Epithelial cell of proximal tubule (primary cell): ENCODE measurements at places on chromosomes 4 and X.

DNA sequence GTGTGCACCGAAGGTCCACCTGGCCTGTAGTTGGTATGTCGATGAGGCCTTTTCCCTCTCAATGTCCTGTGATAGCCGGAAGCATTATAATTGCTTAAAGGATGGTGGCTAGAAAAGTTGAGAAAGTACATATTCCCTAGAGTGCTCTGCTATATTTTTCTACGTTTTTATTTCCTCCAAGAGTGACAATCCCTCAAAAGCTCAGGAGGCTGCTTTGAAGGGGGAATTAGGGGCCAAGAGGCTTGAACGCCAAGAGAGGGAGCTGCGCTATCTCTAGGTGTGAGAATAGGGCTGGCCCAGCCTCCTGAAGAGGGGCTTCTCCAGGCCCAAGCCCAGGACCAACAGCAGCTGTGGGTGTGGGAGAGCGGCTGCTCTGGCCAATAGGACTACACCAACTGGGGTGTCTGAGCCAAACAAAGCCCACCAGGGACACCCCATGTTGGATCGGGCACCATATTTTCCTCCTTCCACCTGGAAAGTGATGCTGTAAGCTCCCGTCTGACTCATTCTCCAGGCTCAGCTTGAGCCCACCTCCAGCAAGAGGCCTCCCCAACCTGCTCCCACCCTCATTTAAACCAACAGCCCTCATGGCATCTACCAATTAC lies 124.0 kb downstream of the IRF2 start:
- DNase-seq, result no peak

- DNase-seq, result no peak
Measured at GRCh38 chr4:76784237-76784636, 113.7 kb downstream of the SOWAHB start.

GRCh38 chr4:133150486-133151340 lies 1.6 kb downstream of the PCDH10 start:
- no peak for DNase-seq

GRCh38 chrX:40539214-40540142 lies 41.3 kb upstream of the ATP6AP2 start:
- DNase-seq, result no peak

- no peak for DNase-seq
Measured at GRCh38 chr4:183337833-183338232, 15.6 kb upstream of the CLDN24 start.

GRCh38 chr4:153143527-153144348 lies 60.5 kb upstream of the TRIM2 start:
- DNase-seq, result no peak
